ENCODE measurements at places on chromosomes 1 and 21. TPM values are rescaled to one million over a fixed set of nuclear protein-coding genes. Genes with fewer than 3 reads are reported as not detected.

GRCh38 chr1:30328100-30328370 is 395.4 kb downstream of the MATN1 start:
- DNase-seq = no peak

Gene IVL
- not detected for polyA plus RNA-seq

- DNase-seq = no peak
Measured at GRCh38 chr1:67983867-67984266, 66.6 kb downstream of the DIRAS3 start.

DNA sequence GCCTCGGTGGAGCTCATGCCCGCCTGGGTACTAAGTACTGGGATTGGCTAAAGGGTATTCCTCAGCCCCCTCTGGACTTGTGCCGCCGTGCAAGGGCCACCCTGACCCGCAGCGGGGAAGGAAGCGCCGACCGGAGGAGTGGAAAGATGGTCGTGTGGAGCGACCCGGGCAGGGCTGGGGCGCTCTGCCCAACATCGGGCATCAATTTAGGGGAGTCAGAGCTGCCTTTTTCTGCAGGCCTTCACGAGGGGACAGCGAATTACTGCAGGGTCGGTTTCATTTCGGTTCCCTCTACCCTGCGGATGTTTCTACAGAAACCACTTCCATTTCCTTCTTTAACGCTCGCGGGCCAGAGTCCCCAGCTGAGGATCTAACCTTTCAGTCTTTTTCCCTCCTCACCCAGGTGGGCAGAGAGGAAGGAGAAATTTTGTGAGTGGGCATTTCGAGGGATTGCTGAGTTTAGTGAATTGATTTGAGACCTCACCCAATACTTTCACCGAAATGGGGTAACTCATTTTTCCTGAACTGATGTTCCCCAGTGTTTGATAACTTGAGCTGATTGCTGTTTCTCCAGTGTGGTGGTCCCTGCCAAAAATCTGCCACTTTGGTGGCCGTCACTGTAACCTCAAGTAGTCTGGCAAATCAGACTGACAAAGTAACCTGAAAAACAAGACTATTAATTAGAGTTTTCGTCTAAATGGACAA is 1.1 kb downstream of the TOR1AIP1 start:
- no peak for DNase-seq

DNA sequence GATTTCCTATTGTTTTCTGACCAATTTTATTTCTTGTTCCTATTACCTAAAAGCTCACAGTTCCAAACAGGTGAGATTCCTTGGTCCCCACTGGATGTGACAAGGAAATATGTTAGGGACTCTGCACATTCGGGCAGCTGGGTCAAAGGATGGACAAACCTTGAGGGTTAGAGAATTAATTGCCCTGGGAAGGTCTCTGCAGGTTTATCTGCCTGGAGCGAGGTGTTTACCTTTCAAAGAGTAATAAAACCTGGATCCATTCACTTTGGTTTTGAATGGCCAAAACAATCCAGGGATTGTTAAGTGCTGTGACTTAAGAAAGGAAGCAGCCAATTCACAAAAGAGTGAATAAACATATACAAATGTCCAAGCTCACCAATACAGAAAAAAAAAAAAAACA is 33.6 kb upstream of the RAB4A start:
- DNase-seq = no peak

Gene CXADR
- polyA plus RNA-seq = 23.2 TPM

- no peak for DNase-seq
Measured at GRCh38 chr1:115440733-115441132, 102.7 kb upstream of the NGF start.

DNA sequence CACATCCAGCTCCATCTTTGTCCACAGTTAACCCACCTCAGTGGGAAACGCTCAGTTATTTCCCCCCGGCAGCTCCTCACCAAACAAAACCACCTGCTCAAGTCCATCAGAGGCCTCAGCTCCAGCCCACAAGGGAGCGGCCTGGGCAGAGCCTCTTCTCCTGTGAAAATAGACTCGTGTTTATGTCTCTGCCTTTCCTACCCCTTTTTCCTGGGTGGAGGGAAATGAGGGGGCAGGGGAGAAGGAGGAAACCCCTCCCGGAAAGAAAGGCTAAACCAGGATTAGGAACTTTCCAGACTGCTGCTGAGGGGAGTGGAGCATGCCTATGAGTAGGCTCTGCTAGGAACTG is 81.6 kb downstream of the PAX7 start:
- no peak for DNase-seq

Data from right lung (tissue), 10 donors.